ENCODE measurements at places on chromosomes 16 and 17.

GRCh38 chr16:13178318-13178717 is 276.9 kb downstream of the SHISA9 start:
- DNase-seq: peak; percentile 71

DNA sequence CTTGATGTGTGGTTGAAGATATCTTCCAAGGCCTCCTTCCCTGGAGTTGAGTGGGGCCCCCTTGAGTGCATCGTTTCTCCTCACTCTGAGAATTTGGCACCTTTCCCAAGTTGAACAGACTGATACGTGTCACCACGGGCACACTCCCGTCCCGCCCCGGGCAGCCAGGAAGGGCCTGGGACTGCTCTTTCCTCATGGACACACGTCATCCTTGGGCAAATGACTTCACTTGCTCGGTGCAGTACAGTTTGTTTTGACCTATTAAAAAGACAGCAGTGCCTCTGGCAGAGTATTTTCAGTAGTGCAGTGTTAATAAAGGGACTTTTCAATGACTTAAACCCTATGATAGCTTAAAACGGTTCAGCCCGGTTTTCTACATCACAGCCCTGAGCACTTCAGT is 59.9 kb downstream of the SEC14L1 start:
- no peak for DNase-seq

DNA sequence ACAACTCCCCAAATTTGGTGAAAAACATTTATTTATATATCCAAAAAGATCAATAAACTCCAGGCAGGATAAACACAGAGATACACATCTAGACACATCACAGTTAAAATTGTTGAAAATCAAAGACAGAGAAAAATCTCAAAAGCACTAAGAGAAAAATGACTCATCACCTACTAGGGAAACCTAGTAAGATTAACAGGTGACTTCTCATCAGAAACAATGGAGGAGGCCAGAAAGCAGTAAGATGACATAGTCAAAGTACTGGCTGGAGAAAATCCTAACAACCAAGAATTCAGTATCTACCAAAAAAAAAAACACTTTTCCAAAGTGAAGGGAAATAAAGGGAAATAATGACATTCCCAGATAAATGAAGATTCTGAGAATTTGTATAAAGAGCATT is 33.8 kb downstream of the ULK2 start:
- no peak for DNase-seq

GRCh38 chr17:74130841-74131240 is 72.6 kb upstream of the RPL38 start:
- DNase-seq: no peak

GRCh38 chr16:1101133-1101532 is 5.1 kb upstream of the C1QTNF8 start:
- peak; percentile 18 for DNase-seq

DNA sequence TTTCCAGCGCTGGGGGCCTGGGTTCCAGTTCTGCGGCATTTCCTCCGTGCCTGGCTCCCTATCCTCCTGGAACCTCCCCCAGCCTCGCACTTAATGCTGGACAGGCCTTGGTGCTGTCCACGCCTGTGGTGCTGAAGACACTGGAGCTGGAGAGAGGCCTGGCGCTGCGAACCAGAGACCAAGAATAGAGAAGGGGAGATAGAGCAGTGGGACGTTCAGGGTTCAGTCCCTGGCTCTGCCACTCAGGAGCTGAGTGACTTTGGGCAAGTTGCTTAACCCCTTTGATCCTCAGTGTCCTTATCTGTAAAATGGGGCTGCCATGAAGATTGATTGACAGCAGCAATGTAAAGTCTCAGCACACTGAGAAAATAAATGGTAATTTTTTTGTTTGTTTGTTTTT is 11.9 kb downstream of the SBK1 start:
- DNase-seq: no peak

GRCh38 chr16:4883501-4883900 is 36.2 kb downstream of the UBN1 start:
- no peak for DNase-seq

GRCh38 chr17:622356-622755 is 92.3 kb downstream of the VPS53 start:
- no peak for DNase-seq

GRCh38 chr17:50961282-50962220 is 95.4 kb upstream of the TOB1 start:
- DNase-seq: no peak

DNA sequence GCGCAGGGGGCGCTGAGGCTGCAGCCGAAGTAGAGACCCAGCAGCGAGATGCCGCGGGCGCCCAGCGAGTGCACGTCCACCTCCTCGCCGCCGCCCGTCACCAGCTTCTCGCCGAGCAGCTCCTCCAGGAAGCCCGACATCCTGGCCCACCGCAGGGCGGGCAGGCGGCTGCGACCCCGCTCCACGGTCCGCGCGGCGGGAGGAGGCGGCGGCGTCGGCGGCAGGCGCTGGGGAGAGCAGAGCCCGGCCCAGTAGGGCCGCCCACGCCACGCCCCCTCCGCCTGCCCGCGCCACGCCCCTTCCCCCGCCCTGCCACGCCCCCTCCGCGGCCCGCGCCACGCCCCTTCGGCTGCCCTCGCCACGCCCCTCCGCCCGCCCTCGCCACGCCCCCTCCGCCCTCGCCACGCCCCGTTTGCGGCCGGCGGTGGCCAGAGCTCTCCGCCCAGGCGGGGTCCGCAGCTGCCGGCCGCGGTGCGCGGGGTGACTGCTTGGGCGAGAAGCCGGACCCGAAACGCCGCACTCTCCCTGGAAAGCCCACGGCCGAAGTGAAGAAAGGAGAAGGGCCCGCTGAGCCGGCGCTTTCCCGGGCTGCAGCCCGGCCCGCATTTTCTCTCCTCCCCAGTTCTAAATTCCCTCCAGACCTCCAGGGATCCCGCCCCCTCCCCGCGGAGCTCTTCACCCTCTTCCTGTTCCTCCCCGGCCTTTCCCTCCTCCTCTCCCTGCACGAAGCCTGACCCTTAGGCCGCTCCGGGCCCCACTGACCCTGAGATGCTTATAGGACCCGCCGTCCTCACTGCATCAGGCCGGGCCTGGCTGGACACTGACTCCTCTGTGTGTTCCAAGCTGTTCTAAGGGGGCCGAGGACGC is at the start of gene NXN:
Gene NXN (minus strand): TSS at position 238 of the 867 bp plus-strand sequence.
- DNase-seq: peak; percentile 32

- peak; percentile 70 for DNase-seq
Measured at GRCh38 chr17:31425282-31426040, 34.0 kb downstream of the RAB11FIP4 start.

GRCh38 chr17:59712862-59713261 is 5.4 kb downstream of the VMP1 start:
- DNase-seq: no peak

- DNase-seq: no peak
Measured at GRCh38 chr16:28136751-28137434, 73.4 kb upstream of the GSG1L start.

DNA sequence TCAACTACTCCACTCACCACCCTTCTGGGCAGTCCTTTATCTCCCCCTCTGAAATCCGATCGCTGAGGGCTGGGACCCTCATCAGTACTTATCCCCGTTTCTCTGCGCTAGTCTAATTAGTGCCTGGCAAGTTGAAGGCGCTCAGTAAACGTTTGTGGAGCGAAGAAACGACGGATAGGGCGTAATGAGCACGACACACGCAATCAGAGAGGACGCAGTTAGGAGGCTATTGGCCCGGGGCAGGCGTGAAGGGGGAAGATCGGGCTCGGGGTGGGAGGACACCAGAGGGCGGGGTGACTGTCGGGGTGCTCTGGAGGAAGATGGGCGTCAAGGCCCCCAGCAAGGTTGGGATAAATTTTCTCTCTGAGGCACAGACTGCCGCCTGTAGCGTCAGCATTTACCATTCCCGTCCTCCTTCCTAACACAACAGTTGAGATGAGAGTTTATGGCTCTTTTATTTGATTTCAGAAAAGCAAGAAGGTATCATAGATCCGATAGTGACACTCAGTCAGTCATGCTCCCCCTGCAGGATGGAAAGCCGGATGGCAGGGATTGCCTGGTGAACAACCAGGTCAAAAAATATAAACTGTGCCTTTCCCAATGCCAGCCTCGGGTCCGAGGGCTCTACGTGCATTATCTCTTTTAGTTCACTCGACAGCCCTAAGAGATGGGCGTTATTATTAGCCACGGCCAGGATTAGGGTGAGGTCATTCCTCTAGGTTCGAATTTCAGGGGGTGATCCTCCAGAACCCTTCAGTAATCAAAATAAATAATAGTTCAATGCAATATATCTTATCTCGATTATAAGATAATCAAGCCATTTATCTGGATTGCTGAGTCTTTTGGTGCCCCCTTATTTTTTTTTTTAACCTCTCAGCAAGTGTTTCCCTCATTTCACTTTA is 9.5 kb upstream of the ARL4D start:
- DNase-seq: peak; percentile 58

GRCh38 chr16:29315916-29316517 is 90.5 kb downstream of the NPIPB11 start:
- DNase-seq: no peak

DNA sequence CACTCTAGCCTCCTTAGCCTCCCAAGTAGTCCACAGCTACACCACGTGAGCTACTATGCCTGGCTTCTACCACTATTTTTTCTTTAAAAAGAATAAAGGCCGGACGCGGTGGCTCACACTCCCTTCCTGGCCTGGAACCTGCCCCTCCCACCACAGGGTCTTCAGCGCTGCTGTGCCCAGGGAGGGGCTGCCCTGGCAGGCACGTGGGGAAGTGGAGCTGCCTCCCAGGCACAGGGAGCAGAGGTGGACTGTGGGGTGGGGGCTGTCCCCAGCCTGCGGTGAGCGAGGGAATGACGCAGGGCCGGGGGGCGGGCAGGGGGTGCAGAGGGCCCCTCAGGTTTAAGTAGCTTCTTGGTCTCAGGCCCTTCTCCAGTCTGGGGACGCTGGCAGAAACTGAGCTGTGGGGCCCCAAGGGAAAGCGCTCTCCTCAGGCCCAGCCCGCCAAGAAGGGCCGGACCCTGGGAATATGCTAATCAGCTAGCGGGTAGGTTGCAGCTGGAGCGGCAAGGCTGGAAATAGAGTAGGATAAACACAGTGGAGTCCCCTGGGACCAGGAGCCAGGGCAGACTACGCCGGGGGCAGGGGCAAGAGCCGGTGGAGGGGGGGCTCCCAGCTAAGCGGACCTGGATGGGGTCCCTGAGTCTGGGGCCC is 46.8 kb downstream of the TIMM22 start:
- peak; percentile 48 for DNase-seq

DNA sequence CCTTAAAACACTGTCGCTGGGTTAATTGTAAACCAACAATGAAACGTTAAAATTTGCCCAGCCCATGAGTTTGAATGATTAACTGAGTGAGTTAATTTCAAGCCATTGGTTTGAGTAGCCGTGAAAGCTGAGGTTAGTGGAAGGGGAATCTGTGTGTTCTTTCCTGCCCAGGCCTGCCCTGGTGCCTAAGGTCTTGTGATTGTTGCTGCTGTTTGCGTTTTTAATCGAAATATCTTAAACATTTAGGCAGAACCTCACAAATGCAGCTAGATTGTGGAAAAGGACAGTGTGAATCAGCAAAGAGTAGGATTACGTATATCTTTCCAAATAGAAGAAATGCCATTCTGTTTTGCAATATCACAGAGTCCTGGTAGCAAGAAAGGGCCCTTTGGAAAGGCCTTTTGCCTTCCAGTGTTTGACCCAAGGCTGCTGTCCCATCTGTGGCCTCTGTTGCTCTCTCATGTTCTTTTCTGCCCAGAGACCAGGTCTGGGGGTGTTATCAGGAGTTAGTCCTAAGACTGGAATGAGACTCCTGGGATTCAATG is 113.8 kb downstream of the MSI2 start:
- DNase-seq: no peak

- DNase-seq: no peak
Measured at GRCh38 chr16:2046893-2047329, 723 bp downstream of the NTHL1 start.

DNA sequence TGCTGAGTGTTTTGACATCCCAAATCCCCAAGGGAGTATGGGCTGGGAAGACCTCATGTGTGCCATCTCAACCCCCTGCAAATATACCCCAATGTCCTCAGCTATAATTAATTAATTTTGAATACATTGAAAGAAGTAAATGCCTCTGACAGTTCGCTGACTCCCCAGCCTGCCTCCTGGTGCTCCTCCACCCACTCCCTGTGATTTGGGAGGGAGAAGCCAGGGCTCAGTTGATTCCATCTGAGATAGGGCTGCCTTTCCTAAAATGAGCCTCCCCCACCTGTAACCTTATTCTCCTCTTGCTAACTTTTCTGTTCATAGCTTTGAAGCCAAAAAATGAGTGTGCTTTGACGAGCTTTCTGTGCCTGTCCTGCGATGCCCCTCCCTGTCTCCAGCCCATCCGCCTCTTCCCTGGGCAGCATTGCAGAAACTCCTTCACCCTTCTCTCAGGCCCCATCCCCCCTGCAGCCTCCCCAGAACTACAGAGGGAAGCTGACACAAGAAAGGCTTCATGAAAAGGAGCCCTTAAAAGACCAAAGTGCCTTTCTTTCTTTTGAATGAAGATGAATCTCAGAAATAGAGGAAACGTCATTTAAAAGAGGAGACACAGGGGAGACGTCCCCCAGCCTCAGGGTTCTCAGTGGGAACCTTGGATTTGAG is 70.3 kb downstream of the HLF start:
- no peak for DNase-seq

- DNase-seq: peak; percentile 46
Measured at GRCh38 chr16:58339452-58339981, 44.7 kb upstream of the PRSS54 start.

DNA sequence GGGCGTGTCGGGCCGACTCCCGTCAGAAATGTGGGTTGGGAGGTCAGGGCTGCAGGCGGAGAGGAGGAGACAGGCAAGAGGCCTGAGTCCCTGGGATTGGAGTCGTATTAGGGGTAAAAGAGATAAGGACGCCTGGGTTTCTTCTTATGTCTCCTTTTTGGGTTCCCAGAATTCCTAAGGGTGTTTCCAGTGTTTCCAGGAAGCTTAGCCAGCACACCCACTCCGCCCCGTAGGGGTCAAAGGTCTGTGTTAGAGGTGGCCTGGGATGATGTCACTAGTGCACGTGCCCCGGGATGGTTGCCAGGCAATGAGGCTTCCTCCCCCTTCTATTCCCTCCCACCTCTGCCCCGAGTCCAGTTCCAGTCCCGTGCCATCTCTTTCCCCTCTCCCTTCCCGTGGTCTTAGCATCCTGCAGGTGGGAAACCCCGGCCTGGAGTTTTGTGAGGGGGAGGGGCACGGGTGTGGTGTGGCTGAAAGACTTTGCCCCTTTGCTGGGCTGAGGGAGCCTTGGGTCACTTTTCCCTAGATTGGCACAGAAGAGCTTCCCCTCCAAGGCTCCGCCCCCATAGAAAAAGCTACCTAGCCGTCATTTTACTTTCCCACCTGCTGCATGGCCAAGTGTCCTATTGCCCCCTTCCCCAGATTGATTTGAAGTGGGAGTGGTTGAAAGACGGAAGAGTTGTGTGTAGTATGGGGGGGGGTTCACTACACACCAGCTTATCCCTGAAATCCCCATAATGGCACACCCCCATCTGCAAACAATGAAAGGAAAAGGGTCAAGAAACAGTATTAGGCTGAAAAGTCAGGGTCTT is 2.8 kb downstream of the KDM6B start:
- peak; percentile 89 for DNase-seq

- DNase-seq: peak; percentile 83
Measured at GRCh38 chr17:2239882-2240430, 63.6 kb downstream of the SMG6 start.

Measured in NCI-H524 (cell line).